ENCODE measurements at places on chromosomes 1 and 21.

DNA sequence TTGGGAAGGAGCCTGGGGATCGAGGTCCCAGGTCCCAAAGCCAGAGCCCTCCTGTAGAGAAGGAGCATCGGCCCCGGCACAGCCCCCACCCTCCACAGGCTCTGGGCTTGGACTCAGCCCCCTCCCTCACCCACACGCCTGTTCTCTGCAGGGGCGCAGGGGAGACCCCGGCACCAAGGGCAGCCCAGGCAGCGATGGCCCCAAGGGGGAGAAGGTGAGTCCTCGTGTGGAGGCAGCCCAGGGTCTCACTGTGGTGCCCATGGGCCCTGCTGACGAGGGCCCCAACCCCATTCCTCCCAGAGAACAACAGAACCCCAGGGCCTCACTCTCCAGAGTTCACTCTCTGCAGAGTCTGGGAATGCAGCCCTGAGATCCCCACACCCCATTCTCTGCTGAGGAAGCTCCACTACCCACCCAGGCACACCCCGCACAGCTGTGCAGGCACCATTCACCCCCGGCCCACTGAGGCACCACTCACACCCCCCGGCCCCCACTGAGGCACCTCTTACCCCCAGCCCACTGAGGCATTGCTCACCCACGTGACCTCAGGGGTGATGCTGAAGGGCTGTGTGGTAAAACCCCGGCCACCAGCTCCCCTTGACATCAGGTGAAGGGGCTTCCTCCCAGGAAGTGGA lies 21.8 kb downstream of the COL6A2 start:
- DNase-seq, result no peak

- DNase-seq, result no peak
Observed at GRCh38 chr21:46368533-46369285, 44.8 kb downstream of the PCNT start.

GRCh38 chr1:241292973-241293372 lies 64.0 kb downstream of the RGS7 start:
- no peak for DNase-seq

DNA sequence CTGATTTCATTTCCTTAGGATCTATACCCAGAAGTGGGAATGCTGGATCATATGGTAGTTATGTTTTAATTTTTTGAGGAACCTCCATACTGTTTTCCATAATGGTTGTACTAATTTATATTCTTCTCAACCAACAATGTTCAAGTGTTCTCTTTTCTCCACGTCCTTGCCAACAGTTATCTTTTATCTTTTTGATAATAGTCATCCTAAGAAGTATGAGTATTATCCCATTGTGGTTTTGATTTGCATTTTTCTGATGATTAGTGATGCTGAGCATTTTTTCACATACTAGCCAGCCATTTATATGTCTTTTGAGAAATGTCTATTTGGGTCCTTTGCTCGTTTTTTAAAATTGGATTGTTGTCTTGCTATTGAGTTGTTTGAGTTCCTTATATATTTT lies 38.5 kb downstream of the ABCD3 start:
- no peak for DNase-seq

GRCh38 chr1:172320733-172321132 lies 99.8 kb upstream of the C1orf105 start:
- DNase-seq, result no peak

Measured in activated CD4-positive, CD25-positive, alpha-beta regulatory T cell treated with anti-CD3 and anti-CD28 coated beads, Interleukin-2, amount 50 U/mL, for 16 hours (primary cell).